Psoas muscle (tissue), 8 donors: ENCODE measurements at places on chromosomes 16 and 17.

GRCh38 chr16:64541621-64542020, 580.2 kb downstream of the CDH11 start:
- H3K36me3 ChIP-seq, result no peaks in the 10 kb centered on the region
- no peak overlapping the region for H3K4me3 ChIP-seq
- H3K4me1 ChIP-seq, result no peaks in the 10 kb centered on the region
- no peak overlapping the region for H3K27ac ChIP-seq
- H3K27me3 ChIP-seq, result no peaks in the 10 kb centered on the region
- DNase-seq, result no peak

- peak overlapping the region; percentile 90 for H3K27ac ChIP-seq
- DNase-seq, result peak; percentile 72
- H3K4me1 ChIP-seq, result peaks cover 41% of the 10 kb centered on the region
- peak overlapping the region; percentile 84 for H3K4me3 ChIP-seq
- H3K27me3 ChIP-seq, result no peaks in the 10 kb centered on the region
- H3K36me3 ChIP-seq, result peaks cover 23% of the 10 kb centered on the region
Measured at GRCh38 chr16:2212362-2213324, 2.0 kb upstream of the BRICD5 start.

GRCh38 chr17:82272495-82273326, 789 bp downstream of the CSNK1D start:
- no peaks in the 10 kb centered on the region for H3K27me3 ChIP-seq
- peaks cover 54% of the 10 kb centered on the region for H3K4me1 ChIP-seq
- peak overlapping the region; percentile 83 for H3K4me3 ChIP-seq
- DNase-seq, result peak; percentile 79
- peak overlapping the region; percentile 95 for H3K27ac ChIP-seq

DNA sequence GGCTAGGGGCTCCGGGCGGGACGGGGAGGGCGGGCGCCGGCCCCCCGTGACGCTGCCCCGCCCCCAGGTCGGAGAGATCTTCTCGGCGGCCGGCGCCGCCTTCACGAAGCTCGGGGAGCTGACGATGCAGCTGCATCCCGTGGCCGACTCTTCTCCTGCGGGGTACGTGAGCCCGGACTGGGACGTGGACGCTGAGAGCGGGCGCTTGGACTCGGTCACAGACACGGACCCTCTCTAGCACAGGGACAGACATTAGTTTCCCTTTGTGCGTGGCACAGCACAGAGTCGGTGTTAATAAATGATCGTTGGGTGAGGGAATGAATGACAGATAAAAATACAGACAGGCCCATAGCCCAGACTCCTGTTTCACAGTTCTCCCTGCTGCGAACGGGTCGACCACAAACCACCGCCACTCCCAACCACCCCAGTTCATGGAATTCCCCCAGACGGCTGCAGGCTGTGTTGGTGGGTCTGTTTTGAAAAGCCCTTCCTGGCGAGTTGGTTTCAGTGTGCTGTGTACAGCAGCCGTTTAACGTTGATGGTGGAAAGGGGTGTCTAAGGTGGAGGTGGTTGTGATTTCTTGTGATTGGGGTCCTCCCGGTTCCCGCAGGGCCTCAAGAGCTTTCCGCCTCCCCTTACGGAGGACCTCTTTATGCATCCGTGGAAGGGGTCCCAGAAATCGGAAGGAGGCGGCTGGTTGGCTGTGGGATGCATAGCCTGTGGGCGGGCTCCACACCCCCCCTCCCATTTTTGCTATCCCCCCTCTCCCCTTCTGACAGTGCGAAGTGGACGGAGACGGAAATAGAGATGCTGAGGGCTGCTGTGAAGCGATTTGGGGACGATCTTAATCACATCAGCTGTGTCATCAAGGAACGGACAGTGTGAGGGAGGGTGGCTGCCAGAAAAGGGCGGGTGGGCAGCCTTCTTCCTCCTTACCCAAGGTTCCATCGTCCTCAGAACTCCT, 2.9 kb downstream of the RNASEK start:
- H3K4me3 ChIP-seq, result peak overlapping the region; percentile 82
- H3K27ac ChIP-seq, result peak overlapping the region; percentile 98
- DNase-seq, result no peak
- peaks cover 35% of the 10 kb centered on the region for H3K4me1 ChIP-seq
- peaks cover 12% of the 10 kb centered on the region for H3K36me3 ChIP-seq

DNA sequence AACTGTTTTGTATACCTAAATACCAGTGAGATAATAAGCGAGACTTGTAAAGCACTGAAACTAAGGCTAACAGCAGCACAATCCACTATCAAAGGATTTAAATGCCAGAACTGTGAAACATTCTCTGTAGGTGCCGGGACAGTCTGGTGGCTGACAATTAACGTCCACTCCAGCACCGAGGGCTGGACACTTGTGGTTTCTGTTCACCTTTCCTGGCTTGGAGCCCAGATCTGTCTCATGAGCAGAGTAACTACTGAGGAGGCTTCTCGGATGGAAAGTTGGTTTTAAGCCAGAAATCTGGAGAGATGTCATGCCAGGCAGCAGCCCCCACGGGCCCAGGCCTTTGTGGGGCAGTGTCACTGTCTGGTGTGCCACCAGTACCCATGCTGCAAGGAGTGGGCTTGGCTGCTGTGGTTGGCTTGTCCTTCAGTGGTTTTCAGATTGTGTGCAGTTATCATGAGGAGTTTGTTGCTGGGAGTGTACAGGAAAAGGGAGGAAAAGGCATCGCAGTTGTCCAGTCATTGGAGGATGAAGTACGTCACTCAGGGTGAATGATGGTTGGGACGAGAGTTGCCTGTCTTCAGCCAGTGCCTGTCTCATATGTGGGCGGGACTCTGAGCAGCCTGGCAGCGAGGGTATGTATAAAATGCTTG, 35.5 kb downstream of the UBN1 start:
- H3K36me3 ChIP-seq, result peaks cover 100% of the 10 kb centered on the region
- peaks cover 4% of the 10 kb centered on the region for H3K4me1 ChIP-seq
- DNase-seq, result peak; percentile 50
- no peak overlapping the region for H3K4me3 ChIP-seq

- H3K36me3 ChIP-seq, result peaks cover 3% of the 10 kb centered on the region
- H3K27me3 ChIP-seq, result no peaks in the 10 kb centered on the region
- H3K4me1 ChIP-seq, result no peaks in the 10 kb centered on the region
- no peak overlapping the region for H3K4me3 ChIP-seq
- H3K27ac ChIP-seq, result no peak overlapping the region
Measured at GRCh38 chr17:83013779-83014117, 65.7 kb upstream of the METRNL start.
